ENCODE measurements at places on chromosomes 3 and 15.

DNA sequence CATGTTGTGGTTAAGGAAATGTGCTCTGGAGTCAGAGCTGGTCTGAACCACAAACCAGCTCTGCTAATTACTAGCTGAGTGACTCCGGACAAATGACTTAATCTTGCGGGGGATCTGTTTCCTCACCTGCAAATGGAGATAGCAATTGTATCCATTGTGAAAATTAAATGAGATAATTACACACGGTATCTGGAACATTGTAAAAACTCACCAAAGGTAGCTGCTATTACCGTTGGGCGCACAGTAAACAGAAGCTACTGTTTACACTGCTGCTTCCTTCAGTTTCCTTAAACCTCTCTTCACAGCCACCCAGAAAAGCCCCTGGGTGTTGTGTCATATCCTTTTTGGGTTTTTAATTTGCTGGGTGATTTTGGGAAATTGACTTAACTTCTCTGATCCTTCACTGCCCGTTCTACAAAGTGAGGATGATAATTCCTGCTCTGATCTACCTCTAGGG, 107.8 kb downstream of the MEGF11 start:
- DNase-seq = no peak

GRCh38 chr15:95176794-95177577, 945.6 kb downstream of the MCTP2 start:
- DNase-seq = no peak

- DNase-seq = no peak
Observed at GRCh38 chr15:35321926-35322325, 224.0 kb downstream of the DPH6 start.

GRCh38 chr3:194183271-194183670, 47.3 kb downstream of the HES1 start:
- DNase-seq = no peak

DNA sequence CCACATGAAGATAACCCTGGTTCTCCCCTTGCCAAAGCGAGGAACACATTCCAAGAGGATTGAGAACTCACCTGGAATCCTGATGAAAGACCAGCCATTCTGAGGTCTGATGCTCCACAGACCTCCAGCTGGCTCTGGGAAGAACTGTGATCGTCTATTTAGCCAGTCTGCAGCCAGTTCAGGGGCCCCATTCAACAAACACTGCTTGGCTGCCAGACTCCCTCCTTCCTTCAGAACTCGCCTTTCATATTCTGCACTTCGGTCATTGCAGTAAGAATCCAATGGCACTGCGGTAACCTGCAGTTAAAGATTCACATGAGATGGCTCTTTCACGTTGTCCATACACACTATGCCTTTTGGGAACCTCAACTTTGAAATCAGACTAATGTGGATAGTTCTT, 67.6 kb downstream of the CHAC1 start:
- DNase-seq = no peak

GRCh38 chr15:65323071-65323511, 18.6 kb downstream of the RNU5B-1 start:
- DNase-seq = no peak

GRCh38 chr3:104629038-104629437, 737.7 kb upstream of the ALCAM start:
- no peak for DNase-seq

- DNase-seq = no peak
Observed at GRCh38 chr3:61233746-61234145, 17.5 kb downstream of the FHIT start.

DNA sequence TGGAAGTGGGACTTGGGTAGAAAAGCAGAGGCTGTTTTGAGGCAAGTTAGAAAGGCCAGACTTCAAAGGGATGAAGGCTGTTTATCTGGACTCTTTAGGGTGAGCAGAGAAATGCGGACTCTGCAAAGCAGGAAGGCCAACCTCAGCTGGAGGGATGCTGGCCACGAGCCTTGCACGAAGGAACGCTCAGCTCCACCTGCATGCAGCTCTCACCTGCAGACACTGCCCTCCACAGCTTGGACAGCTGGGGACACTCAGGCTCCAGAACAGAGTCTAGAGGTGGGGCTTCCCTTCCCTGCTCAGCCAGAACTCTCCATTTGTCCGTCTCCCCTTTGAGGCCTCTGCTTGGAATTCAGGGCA, 229.7 kb downstream of the ADAMTS17 start:
- DNase-seq = no peak

GRCh38 chr15:91135201-91136130, 35.4 kb downstream of the SV2B start:
- no peak for DNase-seq

- no peak for DNase-seq
Observed at GRCh38 chr3:123668906-123669305, 84.1 kb upstream of the HACD2 start.

DNA sequence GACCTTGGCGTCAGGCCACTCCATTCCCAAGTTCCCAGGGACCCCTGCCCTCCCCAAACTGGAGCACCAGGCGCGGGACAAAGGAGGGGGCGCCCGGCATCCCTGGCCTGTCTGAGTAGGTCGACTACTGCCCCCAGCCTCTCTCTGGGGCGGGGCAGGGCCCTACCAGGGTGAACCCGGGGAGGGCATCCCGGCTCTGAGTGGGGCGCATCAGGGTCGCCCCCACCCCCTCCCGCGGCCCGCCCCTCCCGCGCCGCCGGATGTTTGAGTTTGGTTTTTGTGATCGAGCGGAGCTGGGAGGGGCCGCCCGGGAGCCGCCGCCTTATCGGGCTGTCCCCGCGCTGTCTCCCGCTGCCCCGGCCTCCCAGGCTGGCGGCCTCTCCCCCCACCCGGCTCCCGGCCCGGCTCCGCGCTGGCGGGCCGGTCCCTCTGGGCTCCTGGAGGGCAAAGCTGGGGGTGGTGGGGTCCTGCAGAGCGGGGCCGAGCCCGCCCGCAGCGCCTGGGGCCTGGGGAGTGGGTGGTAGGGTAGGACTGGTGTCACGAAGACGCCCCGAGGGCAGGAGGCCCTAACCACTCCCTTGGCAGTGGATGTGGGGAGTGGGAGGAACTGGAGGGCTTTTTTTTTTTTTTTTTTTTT, 47.2 kb upstream of the SMAD6 start:
- no peak for DNase-seq

DNA sequence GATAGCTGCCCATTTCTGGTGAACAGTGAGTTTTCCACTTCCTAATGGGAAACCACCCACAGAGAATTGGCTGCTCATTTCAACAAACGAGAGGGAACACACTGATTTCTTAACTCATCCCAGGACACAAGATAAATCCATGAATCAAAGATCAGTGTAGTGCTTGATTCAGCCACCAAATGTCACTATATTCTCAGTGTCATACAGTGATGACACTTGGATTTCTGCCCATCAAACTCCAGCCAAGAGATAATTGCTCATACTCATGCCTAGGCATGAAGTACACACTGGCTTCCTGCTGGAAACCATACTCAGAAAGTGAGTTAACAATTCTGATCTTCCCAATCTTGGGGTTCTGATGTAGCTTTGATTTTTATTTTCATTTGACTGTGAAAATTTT, 35.4 kb upstream of the GRM7 start:
- DNase-seq = no peak

DNA sequence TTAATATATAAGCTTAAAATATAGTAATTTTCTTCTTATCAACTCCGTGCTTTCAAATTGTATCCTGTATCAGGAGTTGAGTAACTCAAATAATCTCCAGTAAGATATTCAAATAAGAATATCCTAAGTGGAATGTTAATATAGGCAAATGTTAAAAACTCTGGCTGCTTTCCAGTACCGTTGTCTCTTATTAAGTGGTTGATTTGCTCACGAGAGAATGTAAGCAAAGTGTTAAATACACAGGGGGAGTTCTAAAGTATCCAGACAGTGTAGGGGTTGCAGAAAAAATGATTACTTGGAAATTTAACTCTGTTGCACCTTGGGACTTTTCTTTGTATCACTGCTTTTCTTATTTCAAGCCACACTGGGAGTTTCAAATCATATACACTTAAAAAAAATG, 478.9 kb upstream of the TBL1XR1 start:
- DNase-seq = no peak

GRCh38 chr15:83356501-83357399, 72.3 kb upstream of the BNC1 start:
- DNase-seq = no peak

- no peak for DNase-seq
Observed at GRCh38 chr3:171407759-171408158, 52.4 kb downstream of the TNIK start.

- no peak for DNase-seq
Observed at GRCh38 chr3:154018100-154018696, 103.0 kb upstream of the ARHGEF26 start.

DNA sequence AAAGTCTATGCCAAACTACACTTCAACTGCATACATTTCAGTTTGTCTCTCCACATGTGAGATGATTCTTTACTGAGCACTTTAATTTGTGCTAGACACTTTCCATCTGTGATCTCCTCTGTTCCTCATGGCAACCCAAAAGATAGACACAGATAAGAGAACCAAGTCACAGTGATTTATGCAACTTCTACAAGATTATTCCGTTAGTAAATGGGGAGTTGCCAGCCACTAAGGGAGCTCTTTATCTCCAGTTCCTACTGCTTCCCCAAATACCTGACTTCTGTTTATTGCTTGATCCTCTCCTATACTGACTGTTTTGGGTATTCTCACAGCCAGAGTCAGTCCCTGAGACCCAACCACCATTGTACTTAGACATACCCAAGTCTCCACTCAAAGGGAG, 24.1 kb upstream of the AKAP13 start:
- no peak for DNase-seq

- DNase-seq = no peak
Observed at GRCh38 chr3:71520161-71521020, 63.1 kb downstream of the FOXP1 start.

DNA sequence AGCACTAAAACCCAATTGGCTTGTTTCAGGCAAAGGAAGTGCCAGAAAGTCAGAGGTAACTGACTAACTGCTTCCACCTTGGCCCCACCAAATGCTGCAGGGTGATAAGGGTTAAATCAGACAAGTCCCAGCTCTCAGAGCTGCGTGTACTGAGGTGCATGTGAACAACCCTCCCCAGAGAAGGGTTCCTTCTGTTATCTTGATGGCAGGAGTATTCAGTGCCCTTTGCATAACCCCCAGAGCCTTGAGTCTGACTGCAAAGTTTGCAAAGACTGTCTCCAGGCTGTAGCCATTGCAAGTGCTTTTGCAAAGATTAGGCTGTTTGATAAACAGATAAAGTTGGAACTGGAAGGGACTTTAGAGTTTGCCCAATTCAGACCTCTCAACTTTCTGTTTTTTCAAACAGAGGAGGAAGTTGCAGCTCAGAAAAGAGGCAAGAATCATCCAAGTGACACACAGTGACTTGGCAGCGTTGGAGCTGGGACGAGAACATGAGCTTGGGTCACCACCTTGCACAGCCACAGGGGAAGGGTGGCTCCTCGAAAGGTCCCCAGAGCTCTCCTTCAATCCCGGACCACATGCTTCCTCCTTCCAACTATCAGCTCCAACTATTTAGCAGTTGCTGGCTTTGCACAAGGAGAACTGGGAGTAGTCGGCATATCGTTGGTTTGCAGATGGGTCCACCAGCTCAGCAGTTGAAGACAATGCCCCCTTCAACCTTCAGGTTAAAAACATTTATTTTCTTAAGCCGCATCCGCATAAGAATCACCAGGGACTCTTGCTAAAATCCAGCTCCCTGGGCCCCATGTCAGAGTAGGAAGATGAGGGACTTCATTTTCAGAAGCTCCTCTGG, 224.8 kb upstream of the HES1 start:
- no peak for DNase-seq

DNA sequence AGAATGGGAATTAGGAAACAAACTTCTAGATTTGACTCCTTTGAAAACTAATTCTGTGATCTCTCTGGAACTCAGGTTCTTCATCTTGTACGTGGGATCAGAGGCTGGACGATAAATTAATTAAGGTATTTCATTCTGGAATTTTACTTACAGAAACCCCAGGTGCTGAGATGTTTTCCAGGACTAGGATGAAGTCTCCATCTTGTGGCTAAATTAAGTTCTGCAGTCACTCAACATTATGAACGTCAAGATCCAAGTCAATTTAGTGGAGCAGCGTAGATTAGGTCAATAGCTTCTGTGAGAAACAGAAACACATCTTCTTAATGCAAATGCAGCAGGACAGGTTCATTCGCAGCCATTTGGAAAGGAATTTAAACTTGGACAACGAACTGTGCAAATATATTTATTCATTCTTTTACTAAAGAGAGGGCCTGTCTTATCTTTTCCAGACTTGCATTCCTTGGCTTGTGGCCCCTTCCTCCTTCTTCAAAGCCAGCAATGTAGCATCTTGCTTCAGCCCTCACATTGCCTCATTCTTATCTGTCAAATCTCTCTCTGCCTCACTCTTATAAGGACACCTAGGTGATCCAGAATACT, 26.7 kb upstream of the TMC3 start:
- DNase-seq = no peak

DNA sequence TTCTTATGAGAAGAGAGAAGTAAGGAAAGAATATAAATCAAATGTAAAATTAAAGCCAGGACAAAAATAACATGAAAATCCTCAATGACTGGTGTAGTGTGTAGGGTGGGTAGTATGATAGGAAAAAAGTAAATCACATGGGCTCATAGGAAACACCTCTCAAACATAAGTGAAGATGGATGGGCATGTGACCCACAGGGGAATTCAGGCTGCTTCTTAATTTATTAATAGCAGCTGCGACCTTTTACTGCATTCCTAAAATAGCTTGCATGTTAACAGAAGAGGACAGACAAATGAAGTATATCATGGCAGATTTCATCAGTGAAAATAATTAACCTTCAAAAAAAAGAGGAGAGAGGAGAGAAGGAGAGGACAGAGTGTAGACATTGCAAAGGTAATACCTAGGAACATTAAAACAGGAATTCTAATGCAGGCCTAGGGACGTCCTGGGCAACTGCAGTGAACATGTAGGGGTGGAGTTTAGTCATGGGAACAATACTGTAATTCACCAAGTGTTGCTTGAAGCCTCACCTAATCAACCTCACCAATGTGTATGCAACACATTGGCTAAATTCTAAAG, 132.9 kb downstream of the KCNMB2 start:
- DNase-seq = no peak

Data from stimulated activated CD8-positive, alpha-beta memory T cell treated with anti-CD3 and anti-CD28 coated beads, Interleukin-15, amount 100 ng/mL, for 4 hours (primary cell).